Activated naive CD8-positive, alpha-beta T cell treated with anti-CD3 and anti-CD28 coated beads for 36 hours (primary cell): ENCODE measurements at places on chromosomes 11 and 22. TPM values are rescaled to one million over a fixed set of nuclear protein-coding genes. Genes with fewer than 3 reads are reported as not detected.
A peak's percentile ranks its signal among the peaks of the same experiment; 100 is the strongest.

DNA sequence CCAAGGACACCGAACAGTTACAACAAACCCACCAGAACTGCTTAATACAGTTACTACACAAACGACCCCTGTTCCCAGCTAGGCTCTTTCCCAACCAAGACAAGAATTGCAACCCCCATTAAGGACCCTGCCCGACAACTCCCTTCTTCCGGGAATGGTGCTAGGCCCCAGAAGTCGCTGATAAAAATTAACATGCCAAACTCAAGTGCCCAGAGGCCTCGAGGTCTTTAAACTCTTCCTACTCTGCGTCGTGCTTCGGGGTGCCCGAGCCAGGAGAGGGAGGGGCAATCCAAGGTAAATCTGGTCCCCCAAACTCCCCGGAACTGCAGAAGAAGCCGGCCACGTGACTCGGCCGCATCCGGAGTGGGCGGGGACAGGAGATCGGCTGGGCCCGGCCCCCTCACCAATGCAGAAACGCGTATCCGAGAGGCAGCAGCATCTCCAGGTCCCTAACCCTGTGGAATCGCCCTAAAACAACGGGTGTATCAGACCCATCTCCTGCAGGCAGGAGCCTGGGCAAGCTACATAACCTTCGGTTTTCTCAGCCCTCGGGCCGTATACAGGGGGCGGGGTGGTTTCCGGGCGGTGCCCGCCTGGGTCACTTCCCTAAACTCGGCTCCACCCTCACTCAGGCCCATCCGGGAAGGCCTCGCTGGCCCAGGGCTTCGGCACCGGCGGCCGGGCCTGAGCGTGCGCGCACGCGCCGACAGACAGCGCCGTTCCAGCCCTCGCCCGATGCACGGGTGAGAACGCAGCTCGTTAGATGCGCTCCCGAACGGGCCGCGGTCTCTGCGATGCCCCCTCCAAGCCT is 1.1 kb downstream of the CFL1 start:
- peak; percentile 87 for DNase-seq
- H3K27me3 ChIP-seq = no peaks in the 10 kb centered on the region
- peak overlapping the region; percentile 88 for H3K27ac ChIP-seq
- H3K36me3 ChIP-seq = peaks cover 46% of the 10 kb centered on the region

- peaks cover 25% of the 10 kb centered on the region for H3K4me1 ChIP-seq
- DNase-seq = no peak
- no peaks in the 10 kb centered on the region for H3K36me3 ChIP-seq
- H3K27me3 ChIP-seq = peaks cover 77% of the 10 kb centered on the region
- H3K27ac ChIP-seq = no peak overlapping the region
These were observed 2.5 kb downstream of the BDNF start for GRCh38 chr11:27697679-27698275.

GRCh38 chr11:130409594-130410388 is 18.6 kb downstream of the ADAMTS8 start:
- no peaks in the 10 kb centered on the region for H3K27me3 ChIP-seq
- H3K36me3 ChIP-seq = no peaks in the 10 kb centered on the region
- no peak overlapping the region for H3K4me3 ChIP-seq
- H3K27ac ChIP-seq = no peak overlapping the region
- no peaks in the 10 kb centered on the region for H3K4me1 ChIP-seq

DNA sequence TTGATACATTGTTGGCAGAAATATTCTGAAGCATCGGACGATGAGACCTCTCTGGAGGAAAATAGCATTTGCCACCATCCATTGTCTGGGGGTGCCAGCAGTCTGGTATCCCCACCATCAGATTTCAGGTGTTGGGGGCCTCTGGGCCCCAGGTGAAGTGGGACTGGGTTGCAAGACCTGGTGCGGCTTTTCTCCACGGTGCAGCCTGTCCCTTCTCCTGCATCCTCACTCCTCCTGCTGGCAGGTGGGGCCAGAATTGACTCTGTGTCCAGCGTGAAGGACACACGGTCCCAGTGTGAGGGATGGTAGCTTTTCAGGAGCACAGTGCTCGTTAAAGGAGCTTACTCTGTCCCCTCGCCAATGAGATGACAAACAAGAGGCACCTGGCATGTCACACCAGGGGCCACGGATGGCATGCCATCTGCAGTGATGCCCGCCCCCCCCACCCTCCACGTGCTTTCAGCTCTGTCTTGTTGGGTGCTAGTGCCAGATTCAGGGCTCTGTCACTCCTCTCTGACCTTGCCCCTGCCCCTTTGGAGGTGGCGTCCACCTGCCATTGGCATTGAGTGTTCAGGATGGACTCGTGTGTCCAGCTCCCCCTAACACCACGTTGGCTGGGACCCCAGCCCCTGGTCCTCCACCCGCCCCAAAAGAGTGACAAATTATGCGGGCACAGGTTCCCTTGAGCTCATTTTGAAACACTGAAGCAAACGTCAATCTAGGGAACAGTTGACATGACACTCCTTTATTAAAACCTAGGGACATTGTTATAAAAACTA is 62.4 kb downstream of the PARVG start:
- no peaks in the 10 kb centered on the region for H3K36me3 ChIP-seq
- H3K27ac ChIP-seq = no peak overlapping the region
- H3K4me3 ChIP-seq = no peak overlapping the region

The C11orf54 gene
- 12.7 TPM for total RNA-seq

- no peak overlapping the region for H3K27ac ChIP-seq
- peaks cover 7% of the 10 kb centered on the region for H3K27me3 ChIP-seq
- H3K36me3 ChIP-seq = no peaks in the 10 kb centered on the region
- H3K4me1 ChIP-seq = no peaks in the 10 kb centered on the region
- DNase-seq = no peak
These were observed 174.4 kb upstream of the NECTIN1 start for GRCh38 chr11:119903389-119903788.

- peak overlapping the region; percentile 99 for H3K27ac ChIP-seq
- DNase-seq = no peak
- peaks cover 31% of the 10 kb centered on the region for H3K36me3 ChIP-seq
- no peaks in the 10 kb centered on the region for H3K27me3 ChIP-seq
- peak overlapping the region; percentile 98 for H3K4me3 ChIP-seq
These were observed 933 bp upstream of the DLAT start for GRCh38 chr11:112024178-112024772.

The CDHR5 gene
- total RNA-seq = not detected

DNA sequence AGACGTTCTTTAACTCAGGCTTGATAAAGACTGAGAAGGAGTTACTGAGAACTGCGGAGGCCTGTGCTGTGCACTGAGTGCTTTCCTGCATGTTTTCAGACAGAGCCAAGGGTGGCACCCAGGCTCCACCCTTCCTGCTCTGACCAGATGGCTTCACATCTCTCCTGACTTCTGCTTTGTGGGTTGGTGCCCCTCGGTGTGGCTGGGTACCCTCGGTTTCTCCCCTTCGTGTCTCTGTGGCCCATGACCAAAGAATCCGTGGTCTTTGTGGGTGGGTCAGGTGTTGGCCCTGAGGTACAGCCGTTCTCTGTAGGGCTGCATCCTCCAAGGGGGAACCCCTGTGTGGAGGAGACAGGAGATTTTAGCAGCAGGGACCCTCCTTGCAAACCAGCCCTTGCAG is 34.3 kb downstream of the GRIK4 start:
- no peak for DNase-seq
- H3K4me1 ChIP-seq = no peaks in the 10 kb centered on the region
- no peak overlapping the region for H3K27ac ChIP-seq

DNA sequence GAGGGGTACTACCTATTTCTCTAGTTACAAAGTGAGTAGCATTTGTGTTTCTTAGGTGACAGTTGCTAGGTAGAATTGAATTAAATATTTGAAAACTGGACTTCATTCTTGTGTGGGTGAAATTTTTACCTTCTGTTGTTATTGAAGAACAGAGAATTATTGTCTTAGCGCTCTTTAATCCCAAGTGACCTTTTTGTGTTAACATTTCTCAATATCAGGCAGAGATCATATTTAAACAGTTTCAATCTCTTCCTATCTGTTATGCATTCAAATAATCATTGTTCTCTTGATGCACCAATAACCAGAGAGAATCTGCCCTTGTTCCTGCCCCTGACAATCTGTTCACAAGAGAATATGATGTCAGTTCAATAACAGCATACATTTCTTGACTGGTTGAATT is 14.2 kb downstream of the KMT2A start:
- DNase-seq = no peak
- H3K27me3 ChIP-seq = no peaks in the 10 kb centered on the region
- no peak overlapping the region for H3K4me3 ChIP-seq
- peak overlapping the region; percentile 6 for H3K27ac ChIP-seq

DNA sequence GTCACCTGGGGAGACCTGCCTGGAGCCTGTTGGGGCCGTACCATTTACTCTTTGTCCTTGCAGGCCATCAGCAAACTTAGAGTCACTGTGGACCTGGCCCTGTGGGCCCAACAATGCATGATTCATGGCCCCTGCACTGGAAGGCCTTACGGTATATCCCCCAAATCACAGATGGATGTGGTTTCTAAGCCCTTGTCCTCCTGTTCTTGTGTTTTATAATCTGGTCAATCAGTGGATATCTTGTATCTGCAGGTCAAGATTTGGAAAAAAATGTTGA is 6.2 kb downstream of the TSKU start:
- H3K4me3 ChIP-seq = no peak overlapping the region
- DNase-seq = no peak
- H3K36me3 ChIP-seq = no peaks in the 10 kb centered on the region

GRCh38 chr11:126127284-126127845 is 64.7 kb upstream of the CDON start:
- no peak for DNase-seq
- H3K4me1 ChIP-seq = no peaks in the 10 kb centered on the region
- no peak overlapping the region for H3K27ac ChIP-seq
- H3K27me3 ChIP-seq = no peaks in the 10 kb centered on the region

The LIF gene
- total RNA-seq = 282 TPM
